Activated naive CD8-positive, alpha-beta T cell treated with anti-CD3 and anti-CD28 coated beads, Interleukin-2, amount 10 ng/mL, durations not matched to agents 7 days and 5 days (primary cell): ENCODE measurements at places on chromosomes 6 and 20. TPM values are rescaled to one million over a fixed set of nuclear protein-coding genes. Genes with fewer than 3 reads are reported as not detected.

- H3K36me3 ChIP-seq = no peaks in the 10 kb centered on the region
- no peaks in the 10 kb centered on the region for H3K4me1 ChIP-seq
- H3K4me3 ChIP-seq = no peak overlapping the region
- no peak overlapping the region for H3K27ac ChIP-seq
These were observed 191.0 kb downstream of the TBXT start for GRCh38 chr6:165976684-165977083.

DNA sequence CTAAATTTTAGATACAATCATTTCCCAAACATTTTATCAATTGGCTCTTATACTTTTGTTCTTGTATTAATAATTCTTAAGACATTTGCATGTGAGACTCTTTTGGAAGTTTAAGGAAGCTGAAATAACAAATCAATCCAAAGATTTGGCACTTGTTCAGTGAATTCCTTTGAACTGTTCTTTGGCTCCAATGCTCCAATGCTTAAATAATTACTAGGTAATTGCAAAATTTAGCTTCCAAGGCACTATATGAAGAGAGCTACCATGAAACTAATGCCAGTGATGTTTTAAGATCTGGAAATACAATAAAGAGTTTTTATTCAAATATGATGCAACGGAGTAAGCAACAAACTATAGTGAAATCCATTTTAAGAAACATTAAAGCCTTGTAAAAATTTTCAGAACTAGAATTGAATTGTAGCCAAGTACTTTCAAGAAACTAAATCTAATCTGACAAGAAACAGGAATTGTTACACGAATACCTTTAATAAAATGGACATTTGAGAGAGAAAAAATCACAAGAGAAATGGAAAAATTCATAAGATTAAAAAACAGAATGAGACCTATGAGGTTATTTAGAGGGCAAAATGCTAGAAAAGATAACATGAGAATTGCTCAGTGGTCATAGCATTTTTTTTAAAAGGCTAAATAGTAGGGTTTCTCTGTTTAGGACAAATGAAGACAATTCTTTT is 43.6 kb upstream of the SMLR1 start:
- H3K27ac ChIP-seq = no peak overlapping the region
- H3K27me3 ChIP-seq = no peaks in the 10 kb centered on the region
- H3K4me1 ChIP-seq = peaks cover 44% of the 10 kb centered on the region
- DNase-seq = no peak

DNA sequence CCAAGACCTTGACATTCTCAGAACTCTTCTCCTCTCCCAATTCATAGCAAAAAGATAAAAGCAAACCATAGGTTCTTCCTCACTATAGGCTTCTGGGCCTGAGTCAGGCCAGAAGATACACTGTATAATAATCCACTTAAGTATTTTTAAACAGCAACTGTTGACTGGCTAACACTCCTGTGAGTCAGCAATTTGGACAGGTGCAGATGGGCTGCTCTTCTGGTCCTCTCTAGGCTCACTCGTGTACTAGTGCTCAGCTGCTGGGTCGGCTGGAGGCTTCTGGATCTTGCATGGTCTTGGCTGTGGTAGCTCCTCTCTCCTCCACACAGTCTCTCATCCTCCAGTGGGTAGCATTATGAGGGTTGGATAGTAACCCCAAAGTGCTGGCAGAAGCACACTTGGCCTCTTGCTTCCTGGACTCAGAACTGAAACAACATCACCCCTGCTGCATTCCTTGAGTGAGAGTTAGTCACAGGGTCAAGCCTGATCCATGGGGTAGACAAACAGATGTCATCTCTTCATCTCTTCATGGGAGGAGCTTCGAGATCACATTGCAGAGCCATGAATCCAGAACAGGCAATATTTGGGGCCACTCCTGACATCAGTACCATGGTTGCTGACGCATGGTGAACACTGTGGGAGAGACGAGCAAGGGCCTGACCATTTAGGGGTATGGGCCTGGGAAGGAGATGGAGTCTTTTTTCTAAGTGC is 86.9 kb downstream of the C6orf118 start:
- no peak for DNase-seq
- no peaks in the 10 kb centered on the region for H3K4me1 ChIP-seq
- no peaks in the 10 kb centered on the region for H3K36me3 ChIP-seq
- H3K27me3 ChIP-seq = no peaks in the 10 kb centered on the region
- H3K27ac ChIP-seq = no peak overlapping the region

- no peak for DNase-seq
- H3K36me3 ChIP-seq = no peaks in the 10 kb centered on the region
- H3K27ac ChIP-seq = no peak overlapping the region
- no peak overlapping the region for H3K4me3 ChIP-seq
These were observed 41.9 kb downstream of the EYA2 start for GRCh38 chr20:46936415-46937156.

GRCh38 chr6:44781912-44782597 is 394.5 kb downstream of the CDC5L start:
- H3K36me3 ChIP-seq = peaks cover 27% of the 10 kb centered on the region
- DNase-seq = no peak
- no peaks in the 10 kb centered on the region for H3K4me1 ChIP-seq
- H3K27ac ChIP-seq = no peak overlapping the region
- H3K4me3 ChIP-seq = no peak overlapping the region

DNA sequence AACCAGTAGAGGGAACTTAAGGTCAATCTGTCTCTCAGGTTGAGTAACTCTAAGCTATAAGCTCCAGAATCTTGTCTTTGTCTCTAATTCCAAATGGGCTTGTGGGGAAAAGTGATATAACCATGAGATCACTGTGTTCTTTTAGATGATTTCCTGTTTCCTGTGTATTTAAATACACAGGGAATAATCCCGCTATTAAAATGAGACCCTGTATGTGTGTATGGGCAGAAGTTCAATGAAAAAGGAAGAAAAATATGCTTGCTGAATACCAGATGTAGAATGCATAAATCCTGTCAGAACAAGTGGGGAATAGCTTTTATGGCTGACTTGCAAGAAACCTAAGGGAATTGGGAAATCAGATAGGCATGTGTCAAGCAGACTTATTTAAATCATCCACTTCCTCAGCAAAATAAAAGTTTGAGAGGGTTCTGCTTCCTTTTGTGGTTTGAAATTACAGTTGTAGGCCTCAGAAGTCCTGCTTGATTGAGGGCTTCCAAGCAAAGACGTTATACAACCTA is 164.7 kb upstream of the PDE7B start:
- no peak for DNase-seq
- peaks cover 3% of the 10 kb centered on the region for H3K4me1 ChIP-seq
- H3K27ac ChIP-seq = no peak overlapping the region
- H3K27me3 ChIP-seq = no peaks in the 10 kb centered on the region
- H3K36me3 ChIP-seq = no peaks in the 10 kb centered on the region

- H3K36me3 ChIP-seq = no peaks in the 10 kb centered on the region
- no peak for DNase-seq
- peak overlapping the region; percentile 31 for H3K27ac ChIP-seq
- no peak overlapping the region for H3K4me3 ChIP-seq
- H3K27me3 ChIP-seq = peaks cover 6% of the 10 kb centered on the region
These were observed 51.9 kb downstream of the RNF217 start for GRCh38 chr6:125013938-125014660.

DNA sequence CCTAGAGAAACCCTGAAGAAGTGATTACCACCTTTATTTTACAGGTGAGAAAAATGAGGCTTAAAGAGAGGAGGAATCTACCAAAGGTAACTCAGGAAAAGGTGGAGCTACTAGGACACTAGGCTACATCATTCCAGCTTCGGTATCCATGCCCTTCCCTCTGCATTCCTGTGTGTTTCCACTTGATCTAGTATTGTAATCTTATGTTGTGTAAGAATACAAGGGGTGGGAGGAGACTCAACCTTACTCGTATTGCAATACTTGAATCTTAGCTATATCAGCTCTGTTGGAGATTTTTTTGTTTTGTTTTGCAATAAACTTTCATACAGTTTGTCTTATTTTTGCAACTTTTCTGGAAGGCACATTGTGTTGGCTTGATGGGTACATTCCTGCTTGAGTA is 742.4 kb downstream of the PTPRT start:
- no peaks in the 10 kb centered on the region for H3K27me3 ChIP-seq
- H3K27ac ChIP-seq = no peak overlapping the region
- H3K4me1 ChIP-seq = no peaks in the 10 kb centered on the region
- DNase-seq = no peak
- no peak overlapping the region for H3K4me3 ChIP-seq
- H3K36me3 ChIP-seq = no peaks in the 10 kb centered on the region

- H3K36me3 ChIP-seq = peaks cover 4% of the 10 kb centered on the region
- H3K27ac ChIP-seq = no peak overlapping the region
- H3K27me3 ChIP-seq = no peaks in the 10 kb centered on the region
- H3K4me3 ChIP-seq = no peak overlapping the region
- H3K4me1 ChIP-seq = peaks cover 20% of the 10 kb centered on the region
These were observed 277.5 kb downstream of the PTPRK start for GRCh38 chr6:128242765-128243403.

DNA sequence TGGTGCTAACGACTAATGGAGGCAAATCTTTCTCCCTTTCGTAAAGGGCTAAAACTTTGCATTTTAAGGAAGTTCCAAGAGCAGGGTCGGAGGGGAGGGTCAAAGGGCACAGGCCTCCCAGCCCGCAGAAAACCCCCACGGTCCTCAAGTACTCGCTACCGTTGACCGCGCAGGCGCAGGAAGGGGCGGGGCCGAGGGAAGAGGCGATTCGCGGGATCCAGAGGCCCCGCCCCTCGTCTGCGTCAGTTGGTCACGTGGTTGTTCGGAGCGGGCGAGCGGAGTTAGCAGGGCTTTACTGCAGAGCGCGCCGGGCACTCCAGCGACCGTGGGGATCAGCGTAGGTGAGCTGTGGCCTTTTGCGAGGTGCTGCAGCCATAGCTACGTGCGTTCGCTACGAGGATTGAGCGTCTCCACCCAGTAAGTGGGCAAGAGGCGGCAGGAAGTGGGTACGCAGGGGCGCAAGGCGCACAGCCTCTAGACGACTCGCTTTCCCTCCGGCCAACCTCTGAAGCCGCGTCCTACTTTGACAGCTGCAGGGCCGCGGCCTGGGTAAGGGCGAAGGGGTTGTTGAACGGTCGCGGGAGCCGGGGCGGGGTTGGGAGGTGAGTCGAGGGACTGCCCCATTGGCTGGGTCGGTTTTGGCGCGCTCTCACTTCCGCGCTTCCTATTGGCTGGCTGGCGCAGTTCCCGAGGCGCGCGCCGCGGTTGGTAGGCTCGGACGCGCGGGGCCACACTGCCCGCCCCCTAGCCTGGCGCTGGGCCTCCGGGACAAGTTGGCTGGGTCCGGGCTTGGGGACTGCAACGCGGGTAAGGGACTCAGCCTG is at the start of gene GMNN:
Gene GMNN, plus strand, starts transcription at position 242 of the 824 bp plus-strand sequence. CDS start 2,310 bp downstream, outside the sequence.
- peak within 1 kb of the TSS; percentile 99 for H3K27ac ChIP-seq
- peak within 1 kb of the TSS; percentile 98 for H3K4me3 ChIP-seq
- no peaks in the 10 kb centered on the region for H3K27me3 ChIP-seq
- H3K4me1 ChIP-seq = peaks cover 26% of the 10 kb centered on the region

Gene BLCAP
- 51.0 TPM for total RNA-seq

DNA sequence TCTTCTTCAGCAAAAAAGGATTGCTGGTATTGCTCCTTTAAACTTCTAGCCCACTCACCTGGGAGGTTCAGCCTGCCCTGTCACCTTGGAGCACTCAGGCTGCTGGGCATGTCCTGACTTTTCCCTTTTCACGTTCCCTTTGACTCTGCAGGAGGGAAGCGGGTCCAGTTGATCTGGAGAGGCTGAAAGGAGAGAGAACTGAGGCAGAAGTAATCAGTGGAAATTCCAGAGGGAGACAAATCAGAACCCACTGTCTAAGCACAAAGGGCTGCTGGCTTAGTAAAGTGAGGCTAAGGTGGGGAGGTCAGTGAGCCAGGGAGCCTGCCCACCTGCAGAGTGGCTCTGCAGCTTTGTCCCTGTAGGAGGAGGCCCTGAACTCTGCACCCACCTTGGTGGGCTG is 9.7 kb upstream of the SYNDIG1 start:
- H3K27ac ChIP-seq = no peak overlapping the region
- peaks cover 2% of the 10 kb centered on the region for H3K4me1 ChIP-seq
- H3K4me3 ChIP-seq = no peak overlapping the region
- no peaks in the 10 kb centered on the region for H3K36me3 ChIP-seq
- no peak for DNase-seq

GRCh38 chr20:11260611-11261010 is 586.8 kb upstream of the JAG1 start:
- no peaks in the 10 kb centered on the region for H3K27me3 ChIP-seq
- H3K4me3 ChIP-seq = no peak overlapping the region
- H3K36me3 ChIP-seq = no peaks in the 10 kb centered on the region
- no peak for DNase-seq
- H3K27ac ChIP-seq = no peak overlapping the region

DNA sequence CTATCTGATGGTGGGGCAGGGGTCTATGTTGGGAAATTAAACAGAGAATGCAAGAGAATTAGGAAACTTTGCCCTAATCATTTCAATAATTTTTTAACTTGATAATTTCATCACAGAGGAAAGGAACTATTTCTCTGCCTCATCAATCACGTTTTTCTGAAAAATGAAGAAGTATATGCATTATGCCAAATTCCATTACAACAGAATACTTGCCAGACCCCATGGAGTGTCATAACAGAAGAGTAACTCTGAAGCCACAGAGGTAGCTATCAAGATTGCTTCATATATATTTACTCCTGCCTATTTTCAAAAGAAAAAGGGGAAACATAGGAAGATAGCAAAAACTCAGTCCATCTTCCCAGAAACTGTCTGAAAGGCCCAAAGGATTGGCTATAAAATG is 5.7 kb upstream of the USP49 start:
- no peak for DNase-seq
- H3K27ac ChIP-seq = no peak overlapping the region
- no peak overlapping the region for H3K4me3 ChIP-seq
- H3K27me3 ChIP-seq = no peaks in the 10 kb centered on the region

DNA sequence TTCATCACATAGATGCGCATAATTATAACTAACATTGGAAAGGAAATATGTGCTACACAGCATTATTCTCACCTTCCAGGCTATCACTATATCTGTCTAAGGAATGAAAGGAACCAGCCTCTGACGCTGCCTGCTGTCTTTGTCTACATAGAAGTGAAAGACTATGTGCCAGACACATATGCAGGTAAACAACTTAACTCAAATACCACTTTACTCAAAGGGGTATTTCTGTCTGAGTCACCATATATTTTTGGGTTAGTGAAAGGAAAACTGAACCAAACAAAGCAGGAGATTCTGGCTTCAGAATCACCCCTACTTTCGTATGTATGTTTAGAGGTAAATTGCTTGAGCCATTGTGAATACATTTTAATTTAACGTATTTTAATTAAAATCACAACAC is 328.6 kb upstream of the PLCB4 start:
- no peak overlapping the region for H3K27ac ChIP-seq
- no peaks in the 10 kb centered on the region for H3K4me1 ChIP-seq
- no peak overlapping the region for H3K4me3 ChIP-seq
- H3K36me3 ChIP-seq = no peaks in the 10 kb centered on the region
- DNase-seq = no peak
- no peaks in the 10 kb centered on the region for H3K27me3 ChIP-seq

- no peak overlapping the region for H3K4me3 ChIP-seq
- no peak overlapping the region for H3K27ac ChIP-seq
- DNase-seq = no peak
These were observed 95.6 kb downstream of the KIF16B start for GRCh38 chr20:16477632-16478031.
